ENCODE measurements at places on chromosomes 12 and 14.

- no peak for DNase-seq
These were observed 17.5 kb downstream of the PNMA1 start for GRCh38 chr14:73696466-73697400.

DNA sequence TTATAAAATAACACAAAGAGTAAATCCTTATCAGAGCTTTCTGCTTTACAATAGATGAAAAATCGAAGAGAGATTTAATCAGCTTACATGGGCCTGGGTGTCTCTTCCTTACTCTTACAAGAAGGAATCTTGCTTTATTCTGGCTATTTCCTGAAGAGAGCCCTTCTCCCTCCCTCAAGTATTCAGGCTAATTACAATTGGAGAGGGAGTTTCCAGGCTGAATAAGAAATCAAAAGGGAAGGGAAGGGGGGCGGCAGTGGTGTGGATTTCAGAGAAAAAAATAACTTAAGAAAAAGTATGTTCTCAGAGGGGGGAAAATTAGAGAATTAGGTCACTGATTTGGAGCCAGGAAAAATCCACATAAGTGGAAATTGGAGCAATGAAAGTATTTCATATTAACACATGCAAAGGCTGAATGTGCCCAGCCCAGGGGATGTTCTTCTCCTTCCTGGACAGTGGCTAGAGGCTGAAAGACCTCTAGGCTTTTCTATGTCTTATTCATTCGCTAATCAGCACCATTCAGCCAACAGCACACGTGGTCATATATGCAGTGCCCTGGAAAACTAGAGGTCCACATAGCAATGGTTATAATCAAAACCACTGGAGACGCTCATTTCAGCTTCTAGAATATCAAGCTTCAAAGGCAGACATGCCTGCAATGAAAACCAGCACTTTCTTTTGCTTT, 158.9 kb upstream of the BTG1 start:
- DNase-seq, result no peak

GRCh38 chr12:12887471-12887870, 3.9 kb upstream of the GPRC5A start:
- no peak for DNase-seq

- no peak for DNase-seq
These were observed 88.8 kb downstream of the TMX1 start for GRCh38 chr14:51328772-51329353.

DNA sequence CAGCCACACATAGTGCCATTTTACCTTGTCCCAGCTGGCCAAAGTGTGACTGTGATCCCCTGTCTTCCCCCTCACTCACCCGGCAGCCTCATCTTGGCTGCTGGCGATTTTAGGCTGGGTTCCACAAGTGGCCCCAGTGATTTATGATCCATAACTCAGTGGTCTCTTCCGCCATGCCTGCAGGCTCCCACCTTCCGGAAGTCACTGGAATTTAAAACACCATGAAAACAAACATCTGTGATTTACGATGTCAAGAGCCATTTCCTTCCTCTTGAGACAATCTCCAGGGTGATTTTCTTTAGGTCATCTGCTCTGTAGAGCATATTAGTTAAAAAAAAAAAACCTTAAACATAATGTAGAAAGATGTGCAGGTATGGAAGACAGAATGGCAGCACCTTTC, 282.3 kb downstream of the CACNA1C start:
- DNase-seq, result no peak

DNA sequence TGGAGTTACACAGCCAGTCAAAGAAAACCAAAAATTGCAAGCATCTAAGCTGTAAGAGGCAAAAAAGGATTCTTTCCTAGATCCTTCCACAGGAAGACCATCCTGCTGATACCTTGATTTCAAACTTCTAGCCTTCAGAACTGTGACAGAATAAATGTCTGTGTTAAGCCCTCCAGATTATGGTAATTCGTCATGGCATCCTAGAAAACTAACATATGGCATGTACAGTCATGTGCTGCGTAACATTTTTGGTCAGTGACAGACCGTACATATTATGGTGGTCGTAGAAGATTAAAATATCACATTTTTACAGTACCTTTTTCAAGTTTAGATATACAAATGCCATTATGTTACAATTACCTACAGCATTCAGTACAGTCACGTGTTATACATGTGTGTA, 660.9 kb upstream of the LMO3 start:
- no peak for DNase-seq

GRCh38 chr12:118534003-118534402, 157.6 kb downstream of the SUDS3 start:
- no peak for DNase-seq

GRCh38 chr12:121741743-121742142, 29.2 kb downstream of the TMEM120B start:
- no peak for DNase-seq

DNA sequence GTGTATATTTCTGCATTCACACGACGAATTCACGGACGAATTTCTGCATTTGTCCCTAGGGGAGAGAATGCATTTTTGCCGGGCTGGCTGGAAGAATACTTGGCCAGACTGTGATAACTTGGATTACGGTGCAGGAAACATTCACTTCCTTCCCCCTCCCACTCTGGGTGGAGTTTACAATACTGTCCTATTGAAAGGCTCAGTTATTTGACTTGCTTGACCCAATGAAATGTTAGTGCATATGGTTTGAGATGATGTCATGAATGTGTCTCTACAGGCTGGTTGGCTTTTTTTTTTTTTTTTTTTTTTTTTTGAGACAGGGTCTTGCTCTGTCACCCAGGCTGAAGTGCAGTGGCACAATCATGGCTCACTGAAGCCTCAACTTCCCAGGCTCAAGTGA, 90.7 kb upstream of the NOS1 start:
- no peak for DNase-seq

DNA sequence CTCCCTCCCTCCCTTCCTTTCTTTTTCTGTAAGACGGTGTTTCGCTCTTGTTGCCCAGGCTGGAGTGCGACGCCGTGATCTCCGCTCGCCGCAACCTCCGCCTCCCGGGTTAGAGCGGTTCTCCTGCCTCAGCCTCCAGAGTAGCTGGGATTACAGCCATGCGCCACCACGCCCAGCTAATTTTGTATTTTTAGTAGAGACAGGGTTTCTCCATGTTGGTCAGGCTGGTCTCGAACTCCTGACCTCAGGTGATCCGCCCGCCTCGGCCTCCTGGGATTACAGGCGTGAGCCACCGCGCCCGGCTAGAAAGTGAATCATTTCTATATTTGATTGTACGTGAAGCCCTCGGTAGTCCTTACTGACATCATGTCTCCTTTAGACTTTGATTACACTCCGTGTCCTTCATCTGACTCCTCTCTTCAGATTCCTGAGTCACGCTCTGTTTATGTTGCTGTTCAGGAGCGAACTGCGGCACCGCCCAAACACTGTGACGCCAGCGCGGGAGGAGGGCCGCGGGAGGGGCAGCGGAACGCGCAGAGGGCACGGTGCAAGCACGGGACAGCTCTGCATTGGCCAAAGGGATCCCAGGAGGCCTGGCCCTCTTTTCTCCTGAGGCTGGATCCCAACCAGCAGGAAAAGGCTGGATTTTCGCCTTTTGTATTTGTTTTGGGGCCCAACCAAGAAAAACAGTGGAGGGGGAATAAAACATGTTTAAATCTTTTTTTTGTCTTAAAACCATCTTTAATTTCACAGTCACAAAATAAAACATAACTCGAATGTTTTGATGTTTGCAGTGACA, 538 bp upstream of the GABARAPL1 start:
- peak; percentile 91 for DNase-seq
